ENCODE measurements at places on chromosomes 6 and 20.

DNA sequence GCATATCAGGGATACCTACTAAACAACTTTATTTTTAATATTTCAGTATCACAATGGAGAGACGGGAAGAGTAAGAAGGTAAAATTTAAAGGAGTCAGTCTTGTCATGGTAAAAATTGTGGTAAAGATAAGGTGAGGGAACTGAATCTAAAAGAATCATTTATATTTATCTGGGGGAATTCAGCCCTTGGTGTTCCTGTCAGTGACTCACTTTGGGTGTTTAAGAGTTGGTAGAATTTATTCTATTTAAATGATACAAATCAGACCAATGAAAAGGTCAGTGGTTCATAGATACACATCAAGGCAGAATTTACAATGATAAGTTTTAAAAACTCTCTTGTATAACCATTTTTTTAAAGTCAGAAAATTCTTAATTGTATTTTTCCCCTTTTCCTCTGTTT is 164.4 kb downstream of the CDKAL1 start:
- DNase-seq, result no peak

DNA sequence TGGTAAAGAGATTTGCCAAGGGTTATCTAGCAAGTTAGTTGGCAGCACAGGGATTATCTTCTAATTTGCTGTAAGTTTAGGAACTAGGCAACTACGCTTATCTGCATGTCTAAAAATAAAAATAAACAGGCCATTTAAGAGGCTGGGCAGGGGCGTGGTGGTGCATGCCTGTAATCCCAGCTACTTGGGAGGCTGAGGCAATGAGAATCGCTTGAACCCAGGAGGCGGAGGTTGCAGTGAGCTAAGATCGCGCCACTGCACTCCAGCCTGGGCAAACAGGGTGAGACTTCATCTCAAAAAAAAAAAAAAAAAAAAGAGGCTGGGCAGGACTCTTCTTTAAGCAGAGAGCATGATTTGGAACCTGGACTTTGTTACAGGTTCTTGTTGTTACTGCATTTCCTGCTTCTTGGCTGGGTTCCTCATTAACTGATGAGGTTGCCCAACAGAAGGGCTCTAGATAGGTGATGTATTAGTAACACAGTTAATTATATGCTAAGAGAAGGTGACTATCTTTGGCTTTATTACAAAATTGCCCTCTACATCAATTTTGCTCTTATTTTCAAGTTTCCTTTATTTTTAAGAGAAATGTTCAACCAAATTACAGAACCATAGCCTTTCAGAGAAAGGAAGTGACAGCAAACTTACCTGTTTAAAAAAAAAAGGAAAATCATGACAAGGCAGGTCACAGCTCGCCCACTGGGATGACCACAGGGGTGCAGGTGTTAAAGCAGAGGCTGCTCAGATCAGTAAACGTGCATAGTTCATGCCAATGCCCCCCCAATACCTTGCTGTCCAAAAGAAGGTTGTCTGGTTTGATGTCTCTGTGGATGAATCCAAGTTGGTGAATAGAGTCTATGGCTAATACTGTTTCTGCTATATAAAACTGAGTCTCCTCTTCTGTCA is 32.5 kb downstream of the STK38 start:
- no peak for DNase-seq

- no peak for DNase-seq
Measured at GRCh38 chr20:10603378-10603777, 70.4 kb downstream of the JAG1 start.

- no peak for DNase-seq
Measured at GRCh38 chr20:52963131-52963530, 9.0 kb upstream of the TSHZ2 start.

GRCh38 chr6:50586331-50586675 is 127.0 kb upstream of the TFAP2D start:
- DNase-seq, result no peak

GRCh38 chr6:88369262-88369661 is 203.1 kb upstream of the CNR1 start:
- DNase-seq, result no peak

- DNase-seq, result no peak
Measured at GRCh38 chr6:108781419-108782100, 66.7 kb upstream of the ARMC2 start.

DNA sequence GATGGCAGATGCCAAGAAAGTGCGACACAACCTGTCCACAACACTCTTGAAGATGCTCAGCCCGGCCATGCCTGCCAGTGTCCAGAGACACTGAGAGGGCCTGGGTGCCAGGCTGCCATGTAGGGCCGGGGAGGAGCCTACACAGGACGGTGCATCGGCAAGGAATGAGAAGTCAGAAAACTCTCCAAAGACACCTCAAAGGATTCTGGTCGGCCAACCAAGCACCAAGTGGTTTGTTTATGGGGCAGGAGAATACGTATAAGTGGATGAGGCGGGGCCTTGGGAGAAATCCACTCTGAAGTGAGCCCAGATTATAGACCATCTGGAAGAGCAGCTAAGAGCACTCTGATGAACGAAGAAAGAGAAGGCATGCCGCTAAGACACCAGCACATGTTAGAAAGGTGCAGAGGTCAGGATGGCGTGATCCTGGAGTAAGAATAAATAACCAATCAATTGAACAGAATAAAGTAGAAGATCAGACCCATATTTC is 120.7 kb upstream of the FOXQ1 start:
- DNase-seq, result no peak

- no peak for DNase-seq
Measured at GRCh38 chr6:7203939-7204338, 96.2 kb downstream of the RREB1 start.

DNA sequence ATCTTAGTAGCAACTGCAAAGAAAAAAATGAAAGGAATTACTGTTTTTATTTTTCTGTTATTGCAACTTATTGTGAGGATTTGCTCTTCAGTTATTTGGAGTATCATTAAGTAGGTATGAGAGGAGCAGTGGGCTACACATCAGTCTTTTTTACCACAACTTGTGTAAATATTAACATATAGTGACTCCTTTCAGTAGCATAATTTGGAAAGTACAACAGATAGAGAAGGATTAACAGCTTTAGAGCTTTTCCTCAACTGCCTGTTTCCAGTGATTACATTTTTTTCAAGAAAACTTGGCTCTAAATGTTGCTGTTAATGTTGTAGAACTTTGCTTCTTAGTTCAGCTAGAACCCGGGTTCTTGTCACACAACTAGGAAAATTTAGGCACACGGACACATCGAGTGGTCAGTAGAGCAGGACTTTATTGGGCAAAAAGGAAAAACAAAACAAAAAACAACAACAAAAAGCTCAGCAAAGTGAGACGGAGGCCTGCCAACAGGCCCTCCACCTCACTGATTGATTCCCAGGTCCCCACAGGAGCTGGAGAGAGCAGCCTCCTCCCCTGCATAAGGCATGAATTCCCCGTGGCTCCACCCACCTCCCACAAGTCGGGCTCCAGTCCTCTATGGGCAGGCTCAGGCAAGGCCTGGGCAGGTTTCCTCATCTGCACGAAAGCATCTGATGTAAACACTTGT is 75.1 kb downstream of the ADGRG6 start:
- DNase-seq, result no peak

- no peak for DNase-seq
Measured at GRCh38 chr6:13274707-13275434, 53.5 kb downstream of the TBC1D7 start.

DNA sequence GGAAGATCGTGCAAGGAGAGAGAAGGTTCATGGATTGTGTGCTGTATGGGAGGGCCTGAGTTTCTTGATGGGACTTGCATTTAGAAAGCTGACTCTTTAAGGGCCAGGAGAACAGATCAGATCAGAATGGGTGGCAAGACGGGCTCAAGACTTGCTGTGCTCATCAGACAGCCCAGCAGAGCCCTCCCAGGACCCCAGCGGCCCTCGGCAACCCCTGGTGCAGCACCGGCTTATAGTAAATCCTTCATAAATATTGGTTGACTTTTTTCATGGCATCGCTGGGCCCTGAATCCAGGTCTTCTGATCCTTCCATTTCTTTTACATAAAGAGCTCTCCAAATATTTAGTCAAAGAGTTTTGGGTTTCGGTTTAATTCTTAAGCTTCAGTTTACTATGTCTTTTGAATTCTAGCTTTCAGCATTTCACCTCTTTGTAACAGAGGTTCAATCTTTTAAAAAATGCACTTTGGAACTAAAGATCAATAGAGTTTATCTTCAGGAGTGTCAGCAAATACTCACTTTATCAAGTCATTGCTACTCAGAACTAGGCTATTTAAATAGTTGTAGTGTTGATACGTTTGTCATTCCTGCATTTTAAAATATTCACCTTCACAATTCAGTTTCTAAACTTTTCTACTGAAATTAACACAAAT is 205.6 kb downstream of the ZDHHC14 start:
- DNase-seq, result no peak

DNA sequence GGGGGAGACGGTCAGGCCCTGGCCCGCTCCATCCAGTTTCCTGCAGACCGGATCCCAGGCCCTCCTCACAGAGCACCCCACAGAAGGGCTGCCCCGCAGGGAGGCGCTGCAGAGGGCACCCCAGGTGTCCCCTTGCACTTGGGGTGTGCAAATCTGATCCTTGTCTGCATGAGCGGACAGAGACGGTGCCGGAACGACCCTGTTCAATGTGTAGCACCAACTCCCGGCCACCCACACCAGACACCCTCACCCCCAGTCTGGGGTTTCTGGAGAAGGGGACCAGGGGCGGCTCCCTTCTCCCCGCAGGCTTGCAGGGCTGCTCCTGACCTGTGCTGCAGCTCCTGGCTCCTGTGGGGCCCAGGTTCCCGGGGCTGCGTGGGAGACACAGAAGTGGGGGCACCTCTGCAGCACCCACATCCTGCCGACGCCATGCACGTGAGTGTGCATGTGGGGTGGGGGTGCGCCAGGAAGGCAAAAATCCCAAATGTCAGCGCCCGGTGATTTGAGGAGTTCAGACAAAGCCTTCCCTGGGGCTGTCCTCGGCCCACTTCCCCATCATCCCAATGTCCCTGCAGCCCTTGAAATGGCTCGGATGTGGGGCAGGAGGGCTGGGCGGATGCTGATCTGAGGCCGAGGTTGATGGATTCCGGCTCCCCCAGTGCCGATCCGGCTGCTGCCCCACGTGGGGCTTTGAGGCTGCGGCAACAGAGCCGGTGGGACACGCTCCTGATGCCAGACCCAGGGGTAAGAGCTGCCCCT is 85.3 kb upstream of the BHLHE23 start:
- DNase-seq, result no peak

GRCh38 chr20:46485431-46485830 is 27.9 kb downstream of the ZNF334 start:
- no peak for DNase-seq

DNA sequence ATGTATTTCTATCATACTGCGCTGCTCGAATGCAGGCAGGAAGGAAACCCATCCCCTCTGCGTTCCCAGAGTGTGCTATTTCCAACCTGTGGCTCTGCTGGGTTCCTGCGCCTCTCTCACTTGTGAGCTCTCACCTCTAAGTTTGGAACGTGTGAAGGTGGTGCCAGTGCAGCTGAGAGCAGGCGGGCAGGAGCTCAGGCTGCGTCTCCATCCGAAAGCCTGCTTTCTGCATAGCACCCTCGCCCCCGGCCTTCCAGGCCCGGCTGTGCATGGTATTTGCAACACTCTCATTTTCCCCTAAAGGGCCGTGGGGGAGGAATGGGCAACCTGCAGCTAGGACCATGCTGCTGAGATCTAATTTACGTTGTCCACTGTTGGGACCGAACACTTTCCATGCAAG is 288.0 kb upstream of the TSHZ2 start:
- DNase-seq, result no peak

GRCh38 chr20:63895202-63895951 is 451 bp downstream of the DNAJC5 start:
- no peak for DNase-seq

- no peak for DNase-seq
Measured at GRCh38 chr6:108120311-108120710, 45.5 kb upstream of the NR2E1 start.

- DNase-seq, result no peak
Measured at GRCh38 chr6:165732696-165733488, 69.9 kb upstream of the PDE10A start.

GRCh38 chr6:163608204-163608644 is 193.7 kb downstream of the QKI start:
- no peak for DNase-seq

GRCh38 chr20:32672982-32673851 is 524 bp downstream of the C20orf203 start:
- DNase-seq, result peak; percentile 12

- no peak for DNase-seq
Measured at GRCh38 chr20:59812286-59813125, 120.9 kb downstream of the SYCP2 start.

GRCh38 chr20:17895641-17896171 is 72.9 kb downstream of the SNX5 start:
- DNase-seq, result peak; percentile 12

GRCh38 chr20:36917943-36918342 is 33.6 kb downstream of the SAMHD1 start:
- no peak for DNase-seq

- no peak for DNase-seq
Measured at GRCh38 chr6:15561447-15562199, 101.2 kb downstream of the DTNBP1 start.

DNA sequence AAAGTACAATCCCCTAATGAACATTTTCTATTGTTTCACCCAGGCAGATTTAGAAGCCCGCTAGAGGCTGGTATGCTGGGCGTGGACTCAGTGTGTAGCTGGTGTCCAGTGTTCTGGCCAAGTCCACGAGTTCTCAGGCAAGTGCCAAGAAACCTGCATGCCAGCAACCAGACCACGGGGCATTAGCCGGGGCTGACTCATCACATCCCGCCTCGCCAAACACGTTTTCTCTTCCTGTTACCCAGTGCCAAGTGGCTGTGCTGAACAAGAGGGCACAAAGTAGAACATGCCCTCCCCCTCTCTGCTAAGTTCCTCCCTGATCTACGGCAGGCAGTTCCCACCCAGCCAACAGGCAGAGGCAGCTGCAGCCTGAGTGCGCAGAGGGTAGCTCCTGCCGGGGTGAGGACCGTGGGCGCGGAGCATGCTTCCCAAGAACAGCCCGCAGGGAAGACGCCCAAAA is 29.6 kb downstream of the RAMACL start:
- peak; percentile 3 for DNase-seq

DNA sequence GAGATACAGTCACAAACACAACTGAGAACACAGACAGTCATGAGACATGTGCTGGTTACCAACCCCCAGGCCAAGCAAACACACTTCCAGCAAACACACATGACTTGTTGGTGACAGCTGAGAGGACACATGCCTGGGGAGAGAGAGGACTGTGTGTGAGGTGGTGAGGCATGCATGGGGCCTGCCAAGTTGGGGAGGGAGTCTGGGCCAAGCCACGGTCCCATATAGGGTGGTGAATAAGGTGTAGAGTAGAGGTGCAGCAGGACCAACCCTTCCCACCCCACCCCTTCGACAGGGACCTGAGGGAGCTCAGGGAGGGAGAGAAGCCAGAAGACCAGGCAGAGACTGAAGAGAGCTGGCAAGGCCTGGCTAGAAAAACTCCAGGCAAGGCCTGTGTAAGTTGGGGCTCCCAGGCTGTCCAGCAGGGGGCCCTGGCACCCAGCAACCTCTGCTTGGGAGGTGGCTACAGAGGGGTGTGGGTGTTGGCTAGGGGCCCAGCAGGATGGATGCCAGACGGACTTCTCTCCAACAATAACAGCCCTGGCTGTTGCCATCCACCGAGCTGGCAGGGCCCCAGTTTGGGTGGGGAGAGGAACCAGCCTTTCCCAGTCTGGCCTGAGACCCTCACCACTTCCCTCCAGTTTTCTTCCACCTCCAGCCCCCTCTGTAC is 2.0 kb upstream of the SLC29A1 start:
- peak; percentile 82 for DNase-seq
